ENCODE measurements at places on chromosomes 1 and 21.

- DNase-seq: no peak
Observed at GRCh38 chr1:41501581-41501980, 17.1 kb upstream of the EDN2 start.

GRCh38 chr1:1079408-1080121 lies 5.5 kb upstream of the RNF223 start:
- no peak for DNase-seq

DNA sequence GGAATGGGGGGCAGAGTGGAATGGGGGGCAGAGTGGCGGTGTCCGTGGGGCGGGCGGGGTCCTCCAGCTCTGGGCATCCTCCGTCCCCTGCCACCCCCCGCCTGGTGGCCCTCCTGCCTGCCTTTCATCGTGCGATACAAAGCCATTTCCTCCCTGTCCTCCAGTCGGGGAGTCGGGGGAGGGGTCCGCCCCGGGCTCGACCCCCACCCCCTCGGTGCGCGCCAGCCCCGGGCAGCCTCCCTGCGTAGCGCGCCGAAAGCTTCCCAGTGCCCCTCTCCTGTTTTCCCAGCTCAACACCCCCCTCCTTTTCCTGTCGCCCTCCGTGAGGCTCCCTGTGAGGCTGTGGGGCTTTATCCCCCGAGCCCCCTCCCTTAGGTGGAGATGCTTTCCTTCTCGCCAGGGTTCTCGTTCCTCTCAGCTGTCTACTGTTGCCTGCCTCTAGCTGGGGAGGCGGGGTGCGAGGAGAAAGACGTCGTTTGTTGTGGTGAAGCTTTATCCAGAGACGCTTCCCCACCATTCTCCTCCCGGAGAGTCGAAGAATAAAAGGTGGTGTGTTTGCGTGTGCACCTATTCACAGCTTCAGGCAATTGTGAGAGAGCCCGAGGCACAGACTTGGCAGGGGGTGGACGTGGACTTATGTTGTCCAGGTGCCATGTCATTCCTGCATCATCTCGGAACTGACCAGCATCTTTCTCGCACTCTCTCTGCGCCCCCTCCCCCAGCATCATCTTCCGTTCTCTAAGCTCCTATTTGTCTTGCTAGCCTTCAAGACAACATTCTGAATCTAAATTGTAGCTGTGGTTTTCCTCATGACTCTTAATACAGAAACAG lies 848 bp downstream of the DNM3 start:
- peak; percentile 75 for DNase-seq

GRCh38 chr1:227996187-227996950 lies 10.4 kb upstream of the WNT3A start:
- DNase-seq: no peak

DNA sequence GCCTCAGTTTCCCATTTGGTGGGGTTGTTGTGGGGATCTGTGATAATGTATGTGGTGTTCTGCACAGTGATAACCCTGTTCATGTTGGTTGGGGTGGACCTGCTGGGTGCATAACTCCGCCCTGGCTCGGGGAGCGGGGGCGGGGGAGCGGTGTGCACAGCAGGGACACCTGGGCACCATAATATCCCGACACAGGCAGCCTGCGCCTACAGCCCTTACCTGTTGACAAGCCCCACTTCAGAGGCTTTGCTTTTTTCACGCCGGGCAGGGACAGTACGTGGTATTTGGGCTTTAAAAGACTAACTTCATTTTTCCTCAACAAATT lies 48.0 kb upstream of the ACOT11 start:
- no peak for DNase-seq

DNA sequence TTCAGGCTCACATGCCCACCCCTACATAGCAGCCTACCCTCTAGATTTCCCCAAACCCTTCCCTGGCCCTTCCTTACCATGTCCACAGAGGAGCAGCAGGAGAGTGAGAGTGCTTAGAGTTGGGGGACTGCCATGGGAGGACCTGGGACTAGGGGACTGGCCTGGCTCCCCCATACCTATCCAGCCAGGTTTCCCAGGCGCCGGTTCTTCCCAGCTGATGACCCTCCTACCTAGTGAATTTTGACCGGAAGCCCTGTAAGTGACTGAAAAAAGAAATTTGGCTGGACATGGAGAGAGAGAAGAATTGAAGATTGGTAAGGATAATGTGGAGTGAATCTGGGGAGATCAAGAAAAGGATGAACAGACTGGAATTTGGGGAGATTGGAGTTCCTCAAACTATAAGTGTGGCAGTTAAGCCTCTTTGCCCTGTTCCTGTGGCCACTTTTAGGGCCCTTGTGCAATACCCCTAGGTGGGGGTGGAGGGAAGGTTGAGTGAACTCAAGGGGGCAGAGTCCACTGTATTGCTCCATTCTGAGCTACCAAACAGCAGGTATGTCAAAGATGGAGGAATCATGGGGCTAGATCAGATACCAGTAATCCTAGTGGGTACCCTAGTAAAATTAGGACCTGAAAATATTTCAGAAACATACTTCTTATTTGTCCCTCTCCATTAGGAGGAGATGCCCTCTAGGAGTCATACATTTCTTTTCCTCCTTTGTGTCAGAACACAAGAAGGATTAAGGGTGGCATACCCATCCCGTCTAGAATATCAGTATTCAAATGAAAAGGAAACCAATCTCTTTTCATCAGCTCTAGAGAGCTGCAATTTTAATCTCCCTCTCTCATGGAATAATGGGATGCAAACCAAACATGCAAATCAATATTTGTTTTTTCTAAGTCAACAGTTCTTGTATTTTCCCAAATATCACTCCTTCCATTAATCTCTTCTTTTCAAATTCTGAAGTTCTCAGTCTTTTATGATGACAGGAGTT lies 1.2 kb downstream of the HJV start:
- DNase-seq: no peak

- no peak for DNase-seq
Observed at GRCh38 chr1:160550572-160551034, 27.5 kb upstream of the SLAMF6 start.

GRCh38 chr21:33854604-33855003 lies 61.0 kb downstream of the ATP5PO start:
- DNase-seq: no peak

DNA sequence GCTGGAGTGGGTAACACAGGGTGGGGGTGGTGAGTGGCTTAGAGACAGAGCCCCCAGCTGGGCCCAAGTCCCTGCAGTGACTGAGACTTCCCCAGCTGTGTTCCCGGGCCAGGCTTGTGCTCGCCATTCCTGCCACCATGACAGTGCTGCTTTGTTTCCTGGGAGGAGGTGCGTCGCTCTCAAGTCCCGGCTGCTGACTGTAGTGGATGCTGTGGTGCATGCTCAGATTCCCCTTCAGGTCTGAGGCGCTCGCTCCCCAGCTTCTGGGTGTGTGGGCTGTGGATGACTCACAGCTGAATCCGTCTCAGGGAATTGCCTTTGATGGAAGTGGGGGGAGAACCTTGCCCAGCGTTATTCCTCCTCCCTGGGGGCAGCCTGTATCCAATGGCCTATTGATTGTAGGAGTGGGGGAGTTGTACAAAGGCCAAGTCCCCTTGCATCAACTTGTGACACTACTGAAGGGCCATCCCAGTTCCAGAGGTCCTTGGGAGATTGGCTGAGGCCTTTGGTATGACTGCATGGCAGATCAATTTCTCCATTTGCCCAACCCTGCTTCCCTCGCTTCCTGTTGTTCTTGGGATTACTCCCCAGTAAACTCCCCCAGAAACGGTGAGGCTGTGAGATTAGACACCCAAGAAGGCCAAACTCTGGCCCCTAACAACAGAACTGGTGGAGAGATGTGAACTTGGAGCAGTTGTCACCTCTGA lies 17.8 kb upstream of the POU3F1 start:
- peak; percentile 46 for DNase-seq

- no peak for DNase-seq
Observed at GRCh38 chr1:153386500-153386901, 4.4 kb downstream of the S100A8 start.

DNA sequence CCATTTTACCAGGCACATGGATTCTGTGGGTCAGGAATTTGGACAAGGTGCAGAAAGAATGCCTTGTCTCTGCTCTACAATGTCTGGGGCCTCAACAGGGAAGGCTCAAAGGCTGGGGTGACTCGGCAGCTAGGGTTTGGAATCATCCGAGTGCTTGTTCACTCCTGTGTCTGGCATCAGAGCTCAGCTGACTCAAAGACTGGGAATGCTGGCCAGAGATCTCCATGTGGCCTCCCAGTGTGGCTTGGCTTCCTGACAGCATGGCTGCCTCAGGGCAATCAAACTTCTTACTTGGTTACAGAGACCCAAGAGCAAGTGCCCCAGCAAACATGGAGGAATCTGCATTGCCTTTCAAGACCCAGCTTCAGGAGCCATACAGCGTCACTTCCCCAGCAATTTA lies 110.5 kb downstream of the TOMM20 start:
- DNase-seq: no peak

GRCh38 chr21:45002381-45003204 lies 62.8 kb downstream of the SLX9 start:
- DNase-seq: no peak

- no peak for DNase-seq
Observed at GRCh38 chr1:202689493-202690342, 20.5 kb downstream of the SYT2 start.

GRCh38 chr1:224704107-224704735 lies 88.1 kb downstream of the CNIH3 start:
- DNase-seq: no peak

GRCh38 chr1:45079533-45079932 lies 67.5 kb downstream of the UROD start:
- no peak for DNase-seq

GRCh38 chr1:236365999-236366570 lies 28.0 kb upstream of the EDARADD start:
- no peak for DNase-seq

Measured in hypothalamus (tissue), 51 donors.